ENCODE measurements at places on chromosomes 2 and 18. TPM values are rescaled to one million over a fixed set of nuclear protein-coding genes. Genes with fewer than 3 reads are reported as not detected.
A peak's percentile ranks its signal among the peaks of the same experiment; 100 is the strongest.

GRCh38 chr2:234745347-234745746, 206.5 kb upstream of the SH3BP4 start:
- peak; percentile 5 for DNase-seq

- DNase-seq: no peak
Observed at GRCh38 chr2:54546518-54546917, 90.4 kb downstream of the SPTBN1 start.

DNA sequence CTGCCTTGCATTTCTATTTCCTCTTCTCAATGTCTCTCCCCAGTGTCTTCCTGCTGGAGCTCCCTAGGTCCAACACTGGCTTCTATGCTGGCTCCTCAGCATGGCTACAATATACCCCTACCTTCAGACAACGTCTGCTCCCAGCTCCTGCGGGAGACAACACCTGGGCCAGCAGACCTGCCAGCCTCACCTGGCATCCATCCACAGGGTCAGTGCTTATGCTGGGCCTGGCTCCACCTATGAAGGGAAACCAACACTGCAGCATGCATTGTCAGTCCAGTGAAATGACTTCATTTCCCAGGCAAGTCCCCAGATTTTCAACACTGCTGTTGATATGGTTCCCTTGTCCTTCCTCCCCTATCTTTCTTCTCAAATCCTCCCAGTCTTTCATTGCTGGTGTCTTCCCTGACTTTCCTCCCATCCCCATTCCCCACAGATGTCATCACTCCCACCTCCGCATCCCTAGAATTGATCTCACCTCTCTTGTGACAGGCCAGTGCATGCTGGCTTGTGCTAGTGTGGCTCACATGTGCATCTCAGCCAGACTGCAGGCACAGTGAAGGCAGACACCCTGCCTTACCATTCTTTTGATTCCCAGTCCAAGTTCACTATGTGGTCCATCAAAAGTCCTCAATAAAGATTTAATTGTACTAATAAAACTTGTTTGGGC, 98.0 kb downstream of the MYO5B start:
- no peak for DNase-seq

DNA sequence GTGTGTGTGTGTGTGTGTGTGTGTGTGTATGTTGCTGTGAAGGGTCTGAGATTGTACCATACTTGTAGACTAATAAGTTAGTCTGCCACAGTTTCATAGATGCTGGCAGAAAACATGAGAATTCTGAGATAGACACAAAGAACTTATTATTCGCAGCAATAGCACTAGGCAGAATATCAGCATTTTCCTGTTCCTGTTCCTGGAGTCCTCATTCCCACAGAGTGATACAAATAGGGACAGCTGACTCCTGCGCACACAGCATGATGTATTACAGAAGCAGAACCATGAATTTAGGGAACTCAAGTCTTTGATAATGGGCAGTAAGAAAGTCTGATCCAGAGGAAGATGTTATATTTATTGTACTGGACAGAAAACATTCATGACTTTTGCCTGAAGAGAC, 1466.3 kb downstream of the DPP10 start:
- DNase-seq: no peak

DNA sequence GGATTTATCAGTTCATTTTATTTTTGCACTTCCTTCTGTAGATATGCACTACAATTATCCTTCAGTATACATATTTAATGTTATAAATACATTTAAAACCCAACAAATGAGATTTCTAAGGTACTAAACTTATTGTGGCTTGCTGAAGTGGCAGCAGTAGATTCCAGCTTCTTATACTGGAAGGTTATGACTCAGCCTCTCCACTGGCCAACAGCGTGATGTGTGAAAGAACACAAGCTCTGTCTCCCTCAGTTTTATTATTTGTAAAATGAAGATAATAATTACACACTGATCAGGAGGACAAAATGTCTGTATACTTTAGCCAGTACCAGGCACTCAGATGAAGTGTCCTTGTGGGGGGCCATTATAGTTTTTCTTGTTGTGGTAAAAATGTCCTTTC, 1147.1 kb downstream of the CNTNAP5 start:
- no peak for DNase-seq

DNA sequence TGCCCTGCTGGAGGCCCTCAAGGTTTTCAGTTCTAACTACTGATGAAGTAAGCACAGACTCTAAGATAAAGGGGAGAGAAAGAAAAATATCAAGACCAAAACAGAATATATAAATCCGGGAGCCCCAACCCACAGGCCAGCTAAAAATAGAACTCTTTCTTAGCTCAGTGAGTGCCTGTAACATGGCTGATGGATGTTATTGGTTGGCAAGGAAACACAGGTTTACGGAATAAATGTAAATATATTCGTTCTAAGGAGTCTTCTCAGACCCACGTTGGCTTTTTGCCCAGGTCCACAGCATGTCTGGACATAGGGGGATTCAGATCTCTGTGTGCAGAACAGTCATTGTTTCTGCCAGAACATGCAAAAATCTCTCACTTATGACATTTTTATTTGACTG, 139.0 kb upstream of the SERPINE2 start:
- DNase-seq: no peak

DNA sequence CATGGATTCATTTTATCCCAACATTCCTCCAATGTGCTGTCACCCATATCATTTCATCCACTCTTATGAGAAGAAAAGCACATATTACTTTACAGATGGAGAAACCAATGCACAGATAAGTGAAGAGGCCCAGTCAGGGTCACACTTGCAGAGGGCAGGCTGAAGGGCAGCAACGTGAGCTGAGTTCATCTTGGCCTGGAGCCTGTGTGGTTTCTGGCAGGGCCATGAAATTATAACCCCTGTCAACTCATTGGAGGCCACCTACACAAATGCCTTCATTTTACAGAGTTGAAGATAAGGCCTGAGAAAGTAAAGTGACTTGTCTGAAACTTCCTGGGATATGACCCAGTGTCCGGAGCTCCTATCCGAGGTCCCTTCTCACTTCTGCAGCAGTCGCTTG, 88.4 kb upstream of the NRP2 start:
- DNase-seq: no peak

GRCh38 chr2:79960519-79960918, 344.0 kb downstream of the LRRTM1 start:
- no peak for DNase-seq

DNA sequence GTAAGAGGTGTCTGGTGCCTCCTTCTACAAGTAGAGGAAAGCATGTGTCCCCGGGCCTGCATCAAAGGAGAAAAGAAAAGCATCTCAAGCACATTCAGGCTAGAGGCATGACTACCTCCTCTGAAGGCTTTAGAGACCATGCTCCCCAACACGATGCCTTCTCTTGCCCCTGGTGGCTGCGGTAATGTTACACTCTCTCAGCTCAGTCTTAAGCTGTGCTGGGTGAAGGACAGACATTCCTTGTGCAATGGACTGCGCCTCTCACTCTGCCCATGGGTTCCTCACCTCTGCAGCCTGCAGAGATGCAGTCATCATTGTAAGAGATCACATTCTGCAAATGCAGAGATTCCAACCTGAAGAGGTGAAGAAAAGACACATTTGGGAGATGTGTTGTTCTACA, 148.2 kb upstream of the HNRNPA3 start:
- no peak for DNase-seq

DNA sequence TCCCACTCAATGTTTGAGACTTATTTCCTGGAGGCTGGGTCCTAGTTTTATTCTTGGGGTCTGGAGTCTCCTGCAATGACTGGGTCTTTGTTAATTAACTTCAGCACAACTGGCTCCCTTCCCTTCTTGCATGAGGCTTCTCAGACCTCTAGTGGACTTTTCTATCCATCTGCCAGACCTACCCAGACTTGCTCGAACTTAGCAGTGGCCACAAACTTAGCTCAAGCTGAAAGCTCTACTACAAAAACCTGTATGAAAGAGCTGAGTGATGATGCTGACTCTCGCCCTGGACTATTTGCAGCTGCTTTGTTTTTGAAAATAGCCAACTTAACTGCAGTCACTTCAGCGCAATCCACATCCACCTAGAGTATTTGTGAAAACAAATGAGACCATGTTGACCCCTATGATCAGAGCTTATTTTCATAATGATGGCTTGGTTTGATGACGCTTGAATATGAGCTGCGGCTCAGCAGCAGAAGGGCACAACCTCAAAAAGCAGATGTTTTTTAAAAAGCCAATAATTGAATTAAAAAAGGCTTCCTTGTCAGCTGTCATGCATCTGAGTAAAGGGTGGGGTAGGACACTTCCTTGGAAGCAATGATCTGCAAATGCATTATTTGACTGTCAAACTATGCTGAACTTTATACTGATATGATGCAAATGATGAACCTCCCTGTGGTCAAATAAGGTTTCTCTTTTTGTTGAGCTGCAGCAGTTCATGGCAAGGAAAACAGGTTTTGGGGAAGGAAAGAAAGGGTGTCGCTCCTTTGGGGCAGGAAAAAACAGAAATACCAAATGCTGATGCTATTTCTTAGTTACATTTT, 10.6 kb upstream of the ANXA4 start:
- DNase-seq: no peak

GRCh38 chr18:12744103-12744502, 41.3 kb downstream of the PSMG2 start:
- no peak for DNase-seq

DNA sequence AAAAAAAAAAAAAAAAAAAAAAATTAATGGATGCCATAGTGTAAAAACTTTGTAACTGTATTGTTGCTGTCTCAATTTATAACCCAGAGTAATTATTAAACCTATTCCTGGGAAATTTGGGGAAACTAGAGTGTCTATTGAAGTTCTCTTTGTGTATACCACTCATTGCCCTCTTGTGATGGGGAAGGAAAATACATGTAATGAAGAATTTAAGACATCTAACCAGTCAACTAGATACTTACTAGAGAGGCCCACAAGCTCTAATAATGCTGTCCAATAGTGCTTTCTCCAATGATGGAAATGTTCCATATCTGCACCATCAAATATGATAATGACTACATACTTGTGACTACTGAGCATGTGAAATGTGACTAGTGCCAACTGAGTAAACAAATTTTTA, 168.5 kb upstream of the SLC39A10 start:
- no peak for DNase-seq

Gene C2orf74
- not detected for polyA plus RNA-seq

Gene NFATC1
- 6.3 TPM for polyA plus RNA-seq

Gene ZSWIM2
- polyA plus RNA-seq: not detected

Gene SLC30A3
- 2.3 TPM for polyA plus RNA-seq

All from K562 (cell line).